Mesothelial cell of epicardium (in vitro differentiated cells): ENCODE measurements at places on chromosomes 3 and 15.

GRCh38 chr15:94882071-94882712, 650.8 kb downstream of the MCTP2 start:
- DNase-seq, result no peak

DNA sequence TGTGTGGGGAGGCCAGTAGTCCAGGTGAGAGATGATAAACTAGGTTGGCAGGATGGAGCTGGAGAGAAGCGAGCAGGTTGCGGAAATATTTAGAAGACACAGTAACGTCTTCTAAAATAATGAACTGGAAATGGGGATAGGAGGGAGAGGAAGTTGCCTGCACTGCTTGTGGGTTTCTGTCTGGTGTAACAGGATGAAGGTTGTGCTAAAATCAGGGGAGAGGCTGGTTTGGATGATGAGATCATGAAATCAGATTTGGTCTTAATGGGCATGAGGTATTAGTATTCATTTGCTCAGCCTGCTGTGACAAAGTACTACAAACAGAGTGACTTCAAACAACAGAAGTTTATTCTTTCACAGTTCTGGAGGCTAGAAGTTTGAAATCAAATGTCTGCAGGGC, 32.1 kb upstream of the TNFAIP8L3 start:
- DNase-seq, result no peak

DNA sequence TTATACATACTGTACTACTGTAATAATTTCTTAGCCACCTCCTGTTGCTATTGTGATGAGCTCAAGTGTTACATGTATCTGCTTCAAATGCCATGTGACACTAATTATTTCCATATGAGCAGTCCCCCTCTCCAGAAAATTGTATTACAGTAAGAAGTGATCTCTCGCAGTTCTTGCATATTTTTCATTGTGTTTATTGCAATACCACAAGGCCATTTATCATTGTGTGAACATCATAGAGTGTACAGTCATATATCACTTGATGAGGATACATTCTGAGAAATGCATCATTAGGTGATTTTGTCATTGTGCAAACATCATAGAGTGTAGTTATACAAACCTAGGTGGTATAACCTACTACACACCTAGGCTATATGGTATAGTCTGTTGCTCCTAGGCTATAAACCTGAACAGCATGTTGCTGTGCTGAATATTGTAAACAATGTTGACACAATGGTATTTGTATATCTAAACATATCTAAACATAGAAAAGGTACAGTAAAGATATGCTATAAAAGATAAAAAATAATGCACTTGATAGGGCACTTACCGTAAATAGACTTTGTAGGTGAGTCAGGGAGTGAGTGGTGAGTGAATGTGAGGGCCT, 189.6 kb upstream of the MLF1 start:
- DNase-seq, result no peak

DNA sequence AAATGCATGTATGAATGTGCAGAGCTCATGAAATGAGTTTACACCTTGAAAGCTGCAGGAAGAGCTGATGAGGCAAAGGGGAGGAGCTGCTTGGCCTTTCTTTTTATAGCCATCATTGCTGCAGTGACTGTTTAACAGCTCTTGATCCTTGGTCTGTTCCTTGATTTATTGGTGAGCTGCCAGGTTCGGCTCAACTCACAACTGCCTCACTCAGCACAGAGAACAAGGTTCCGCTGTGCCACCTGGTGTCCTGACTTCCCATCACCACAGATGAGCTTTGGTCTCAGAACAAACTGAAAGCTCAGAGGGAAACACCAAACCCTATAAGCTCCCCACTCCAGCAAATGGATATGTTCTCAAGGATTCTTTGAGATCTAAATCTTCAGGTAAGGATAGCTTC, 626.1 kb downstream of the MAGI1 start:
- DNase-seq, result no peak

GRCh38 chr3:156760333-156760732, 65.8 kb upstream of the LEKR1 start:
- no peak for DNase-seq

- no peak for DNase-seq
These were observed 48.9 kb upstream of the TCF12 start for GRCh38 chr15:56869573-56869972.

DNA sequence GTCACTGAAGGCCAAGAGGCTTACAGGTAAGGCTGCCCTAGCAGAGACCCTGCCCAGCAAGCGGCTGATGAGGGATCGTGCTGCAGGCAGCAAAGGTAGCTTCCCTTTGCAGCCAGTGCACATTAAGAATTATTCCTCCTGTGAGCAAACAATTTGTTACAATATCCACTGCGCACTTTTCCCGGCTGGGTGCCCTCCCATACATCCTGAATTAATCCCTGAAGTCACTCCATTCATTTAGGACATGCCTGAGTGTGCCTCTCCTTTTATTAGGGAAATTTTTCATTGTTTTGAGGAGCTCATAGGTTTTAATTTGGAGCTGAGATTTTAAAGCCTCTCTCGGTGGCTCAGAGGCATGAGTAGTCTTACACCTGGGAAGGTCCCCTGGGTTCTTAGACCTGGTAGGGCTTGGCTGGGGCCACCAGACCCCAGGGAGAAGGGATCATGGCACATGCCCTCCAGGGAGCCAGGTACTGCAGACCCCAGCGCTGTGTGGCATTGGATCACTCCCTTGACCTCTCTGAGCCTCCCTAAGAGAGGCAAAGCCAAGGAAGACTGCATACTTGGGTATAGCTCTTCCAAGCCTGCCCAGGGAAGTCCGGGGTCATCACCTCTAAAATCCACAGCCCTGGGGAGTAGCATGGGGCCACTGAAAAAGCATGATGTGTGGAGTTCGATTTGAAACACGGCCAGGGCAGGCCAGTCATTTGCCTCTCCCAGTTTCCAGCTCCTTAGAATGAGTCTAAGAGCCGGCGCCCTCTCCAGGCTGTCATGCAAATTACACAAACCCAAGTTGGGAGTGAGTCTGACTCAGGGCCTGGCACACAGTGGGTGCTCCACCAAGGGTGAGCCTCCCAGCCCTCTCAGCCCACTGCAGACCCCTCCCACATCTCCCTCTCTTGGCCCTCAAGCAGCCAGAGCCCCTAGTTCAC, 151.9 kb upstream of the LINGO1 start:
- no peak for DNase-seq

GRCh38 chr3:192943393-192943792, 25.7 kb upstream of the MB21D2 start:
- DNase-seq, result no peak
